Ureter (tissue), 1 donor: ENCODE measurements at places on chromosomes 11 and 22.

DNA sequence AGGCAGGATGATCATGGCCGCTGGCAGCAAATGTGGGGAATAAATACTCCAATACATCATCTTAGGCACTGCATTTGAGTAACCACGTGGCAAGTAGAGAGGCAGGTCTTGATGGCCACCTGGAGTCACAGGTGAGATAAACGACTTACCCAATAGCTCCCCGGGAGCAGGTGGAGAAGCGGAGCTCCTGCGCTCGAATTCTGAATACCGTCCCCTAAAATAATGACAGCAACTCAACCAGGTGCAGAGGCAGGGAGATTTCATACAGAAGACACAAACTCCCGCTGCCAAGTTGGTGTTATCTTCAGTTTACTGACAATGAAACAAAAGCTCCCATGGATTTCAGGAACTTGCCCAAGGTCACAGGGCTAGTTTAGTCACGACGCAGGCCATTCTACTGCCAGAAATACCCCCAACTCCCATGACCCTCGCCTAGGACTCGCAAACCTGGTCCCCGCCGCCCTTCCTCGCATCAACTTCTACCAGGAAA lies 437 bp downstream of the SLC43A3 start:
- no peak for DNase-seq

DNA sequence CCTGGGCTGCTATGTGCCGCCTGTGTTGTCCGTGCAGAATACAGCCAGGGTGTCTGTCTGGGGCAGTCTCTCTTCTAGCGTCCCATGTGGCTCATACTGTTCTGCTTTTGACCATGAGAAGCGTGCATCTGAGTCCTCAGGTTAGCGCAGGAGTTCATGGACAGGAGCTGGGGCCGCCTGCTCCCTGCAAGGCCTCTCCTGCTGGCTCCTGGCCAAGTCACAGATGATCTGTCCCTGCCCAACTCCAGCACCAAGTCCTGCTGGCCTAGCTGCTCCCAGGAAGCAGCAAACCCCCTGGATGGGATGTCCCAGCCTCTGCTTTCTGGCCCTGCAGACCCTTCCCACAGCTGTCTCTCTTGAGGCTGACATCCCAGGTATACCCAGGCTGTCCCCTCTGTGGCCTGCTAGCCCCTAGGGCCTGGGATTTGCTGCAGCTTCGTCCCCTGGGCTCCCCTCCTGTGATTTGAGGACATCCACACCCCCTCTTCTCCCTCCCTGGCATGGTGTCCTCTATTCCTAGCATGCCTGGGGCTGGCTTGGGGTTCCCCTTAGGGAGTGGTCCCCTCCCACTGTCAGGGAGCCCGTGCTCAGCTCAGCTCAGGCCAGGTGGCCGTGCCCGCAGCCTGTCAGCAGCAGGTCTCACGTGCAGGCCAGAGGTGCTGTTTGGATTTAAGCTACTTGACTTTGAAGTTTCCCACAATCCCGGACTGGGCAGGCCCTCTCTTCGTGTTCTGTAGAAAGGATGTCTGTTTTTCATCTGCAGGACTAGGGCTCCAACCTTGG lies 17.8 kb downstream of the PRR5 start:
- no peak for DNase-seq

DNA sequence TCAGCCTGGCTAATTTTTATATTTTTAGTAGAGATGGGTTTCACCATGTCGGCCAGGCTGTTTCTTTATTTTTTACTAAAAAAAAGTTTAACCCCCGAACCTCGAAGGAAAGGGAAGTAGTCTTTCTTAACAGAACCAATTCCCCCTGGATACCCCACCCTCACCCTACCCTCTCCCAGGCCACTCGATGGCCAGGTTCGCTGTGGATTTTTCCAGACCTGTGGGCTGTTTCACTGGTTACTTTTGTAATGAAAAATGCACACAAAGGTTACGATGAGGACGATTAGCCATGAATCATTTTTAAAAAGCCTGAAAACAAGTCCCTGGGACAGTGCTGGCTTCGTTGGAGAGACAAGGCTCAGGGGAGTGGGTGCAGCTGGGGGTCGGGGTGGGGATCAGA lies 2.5 kb downstream of the TSPO start:
- no peak for DNase-seq

DNA sequence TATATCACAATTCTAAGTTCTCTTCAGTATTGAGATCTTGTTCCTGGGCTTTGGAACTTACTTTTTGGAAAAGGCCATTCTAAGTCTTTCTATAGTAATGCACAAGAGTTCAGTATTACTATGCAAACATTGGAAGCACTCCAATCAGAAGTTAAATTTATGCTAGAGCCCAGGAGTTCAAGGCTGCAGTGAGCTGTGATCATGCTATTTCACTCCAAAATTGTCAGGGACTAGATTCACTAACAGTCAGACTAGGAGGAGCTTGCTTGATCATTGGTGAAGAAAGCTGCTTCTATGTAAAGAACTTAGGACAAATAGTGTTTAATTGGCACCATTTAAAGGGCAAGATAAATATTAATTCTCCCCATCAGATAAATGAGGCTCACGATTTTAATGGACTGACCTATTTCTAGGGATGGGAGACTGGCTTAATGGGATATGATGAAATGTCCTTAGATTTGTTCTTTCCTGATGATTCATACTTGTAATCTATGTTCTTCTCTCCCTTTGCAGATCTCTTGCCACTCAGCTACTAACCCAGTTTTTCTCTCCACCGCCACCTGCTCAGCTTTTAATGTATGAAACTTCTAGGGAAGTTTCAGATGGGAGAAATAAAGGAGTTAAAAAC lies 32.6 kb upstream of the TMEM123 start:
- DNase-seq = no peak

GRCh38 chr11:86740628-86741483 lies 59.5 kb upstream of the PRSS23 start:
- peak; percentile 76 for DNase-seq

- no peak for DNase-seq
Observed at GRCh38 chr11:3667149-3668035, 3.8 kb downstream of the CHRNA10 start.
